Testis (tissue), 5 donors: ENCODE measurements at places on chromosomes 4 and X. TPM values are rescaled to one million over a fixed set of nuclear protein-coding genes. Genes with fewer than 3 reads are reported as not detected.
A peak's percentile ranks its signal among the peaks of the same experiment; 100 is the strongest.

DNA sequence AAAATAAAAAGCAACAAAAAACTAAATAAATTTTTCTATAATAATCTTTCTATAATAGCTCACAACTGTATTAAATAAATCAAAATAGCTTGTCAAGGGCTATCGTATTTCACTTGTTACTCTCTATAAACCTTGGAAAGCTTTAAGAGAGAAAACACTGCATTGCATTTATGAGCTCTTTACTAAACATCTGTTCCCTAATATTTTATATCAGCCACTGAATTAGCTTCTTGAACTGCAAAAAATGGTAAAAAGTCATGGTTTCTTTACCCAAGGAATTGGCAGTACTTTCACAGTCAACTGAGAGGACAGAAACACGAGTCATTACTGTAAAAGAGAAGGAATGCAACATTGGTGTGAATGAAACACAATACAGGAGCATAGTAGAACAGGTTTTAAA, 671.2 kb downstream of the PCDH18 start:
- DNase-seq, result no peak

DNA sequence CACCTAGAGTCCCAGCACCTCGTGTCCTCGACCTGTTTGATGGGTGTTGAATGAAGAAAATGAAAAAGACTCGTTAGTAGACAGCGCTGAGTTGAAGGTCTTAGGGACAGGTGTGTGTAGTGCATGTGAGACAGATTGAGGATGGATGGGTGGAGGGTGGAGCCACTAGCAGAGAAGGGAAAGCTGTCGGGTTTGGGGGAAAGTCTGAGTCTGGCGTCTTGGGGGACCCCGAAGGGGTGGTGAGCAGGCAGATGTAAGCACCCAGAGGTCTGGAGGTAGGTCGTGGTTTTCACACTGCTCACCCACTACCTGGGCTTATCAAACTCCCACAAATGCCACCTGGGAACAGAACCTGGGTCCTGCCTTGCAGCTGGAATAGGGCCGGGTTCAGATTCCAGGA, 16.0 kb downstream of the TMEM271 start:
- no peak overlapping the region for H3K4me3 ChIP-seq
- DNase-seq, result no peak
- no peaks in the 10 kb centered on the region for H3K4me1 ChIP-seq

DNA sequence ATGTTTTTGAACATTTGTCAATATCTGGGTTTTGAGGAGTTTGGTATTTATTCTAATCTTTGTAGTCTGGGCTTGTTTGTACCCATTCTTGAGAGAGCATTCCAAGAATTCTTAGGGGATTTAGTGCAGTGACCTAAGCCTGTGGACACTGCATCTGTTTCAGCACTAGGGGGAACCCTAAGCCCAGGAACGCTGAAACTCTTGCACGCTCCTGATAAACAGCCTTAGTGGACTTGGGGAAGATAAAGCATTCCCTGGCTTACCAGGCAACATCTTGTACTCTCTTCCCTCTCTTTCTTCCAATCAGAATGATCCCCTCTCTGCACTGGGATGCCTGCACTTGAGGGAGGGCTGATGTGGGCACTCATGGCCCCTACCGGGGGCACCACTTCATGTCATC, 654.9 kb upstream of the HTR2C start:
- no peaks in the 10 kb centered on the region for H3K27me3 ChIP-seq
- H3K36me3 ChIP-seq, result no peaks in the 10 kb centered on the region
- no peak overlapping the region for H3K4me3 ChIP-seq
- H3K4me1 ChIP-seq, result no peaks in the 10 kb centered on the region
- DNase-seq, result peak; percentile 37
- H3K27ac ChIP-seq, result no peak overlapping the region

GRCh38 chr4:137956256-137956655, 285.9 kb downstream of the SLC7A11 start:
- DNase-seq, result no peak
- H3K4me3 ChIP-seq, result no peak overlapping the region
- no peaks in the 10 kb centered on the region for H3K4me1 ChIP-seq

- H3K27ac ChIP-seq, result no peak overlapping the region
- H3K4me1 ChIP-seq, result no peaks in the 10 kb centered on the region
- H3K4me3 ChIP-seq, result no peak overlapping the region
Measured at GRCh38 chrX:153157450-153157849, 21.6 kb upstream of the MAGEA1 start.

The SPP1 gene
- polyA plus RNA-seq, result 30.2 TPM

The CCNA2 gene
- 10.2 TPM for polyA plus RNA-seq
